T-helper 17 cell (primary cell): ENCODE measurements at places on chromosomes 2 and 18.

DNA sequence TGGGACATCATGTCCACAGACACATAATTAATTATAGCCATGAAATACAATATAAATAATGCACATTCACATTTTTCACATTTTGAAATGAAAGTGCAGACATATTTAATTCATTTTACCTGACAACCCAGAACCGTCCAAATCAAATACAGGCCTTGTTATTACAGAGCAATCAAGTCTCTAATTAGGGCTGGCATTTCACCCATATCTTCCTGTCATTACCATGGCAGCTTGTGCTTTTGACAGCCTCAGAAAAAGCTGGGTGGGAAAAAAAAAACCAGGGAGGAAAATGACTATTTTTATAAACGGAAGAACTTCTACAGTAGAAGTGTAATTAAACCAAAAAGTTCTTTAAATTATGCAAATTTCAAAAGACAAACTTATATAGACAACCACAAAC is 436.4 kb downstream of the FBXO15 start:
- DNase-seq: no peak

GRCh38 chr2:39375917-39376316 is 61.2 kb downstream of the MAP4K3 start:
- DNase-seq: no peak

GRCh38 chr2:43058726-43059110 is 167.7 kb downstream of the ZFP36L2 start:
- no peak for DNase-seq

- no peak for DNase-seq
Observed at GRCh38 chr2:185811580-185811979, 73.0 kb downstream of the FSIP2 start.

GRCh38 chr2:239693761-239694415 is 293.1 kb upstream of the HDAC4 start:
- no peak for DNase-seq

- no peak for DNase-seq
Observed at GRCh38 chr2:172560721-172561120, 4.8 kb downstream of the PDK1 start.
